ENCODE measurements at places on chromosomes 3 and 15.

GRCh38 chr3:48084929-48085328 lies 68.7 kb upstream of the MAP4 start:
- peaks cover 13% of the 10 kb centered on the region for H3K36me3 ChIP-seq
- no peak overlapping the region for H3K27ac ChIP-seq
- peaks cover 17% of the 10 kb centered on the region for H3K4me1 ChIP-seq
- H3K27me3 ChIP-seq: no peaks in the 10 kb centered on the region

- no peak for DNase-seq
- H3K27me3 ChIP-seq: no peaks in the 10 kb centered on the region
- no peak overlapping the region for H3K27ac ChIP-seq
- H3K4me1 ChIP-seq: peaks cover 29% of the 10 kb centered on the region
- H3K36me3 ChIP-seq: peaks cover 11% of the 10 kb centered on the region
- no peak overlapping the region for H3K4me3 ChIP-seq
Observed at GRCh38 chr15:72785432-72785831, 1.9 kb upstream of the ADPGK start.

DNA sequence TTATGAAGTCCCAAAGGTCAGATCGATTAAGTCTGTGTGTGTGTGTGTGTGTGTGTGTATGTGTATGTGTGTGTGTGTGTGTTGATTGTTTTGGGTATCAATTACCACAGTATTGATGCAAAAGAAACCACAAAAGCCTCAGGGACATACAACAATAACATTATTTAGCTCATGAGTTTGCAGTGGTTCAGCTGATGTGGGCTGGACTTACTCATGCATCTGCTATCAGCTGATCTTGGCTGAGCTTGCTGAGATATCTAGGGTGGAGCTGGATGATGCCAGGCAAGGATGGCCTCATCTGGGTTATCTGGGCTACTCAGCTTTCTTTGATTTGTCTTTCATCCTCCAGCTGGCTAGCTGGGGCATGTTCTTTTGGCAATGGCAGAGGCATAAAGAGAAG lies 82.4 kb upstream of the PRR23C start:
- H3K4me1 ChIP-seq: no peaks in the 10 kb centered on the region
- no peak overlapping the region for H3K27ac ChIP-seq
- DNase-seq: peak; percentile 14

DNA sequence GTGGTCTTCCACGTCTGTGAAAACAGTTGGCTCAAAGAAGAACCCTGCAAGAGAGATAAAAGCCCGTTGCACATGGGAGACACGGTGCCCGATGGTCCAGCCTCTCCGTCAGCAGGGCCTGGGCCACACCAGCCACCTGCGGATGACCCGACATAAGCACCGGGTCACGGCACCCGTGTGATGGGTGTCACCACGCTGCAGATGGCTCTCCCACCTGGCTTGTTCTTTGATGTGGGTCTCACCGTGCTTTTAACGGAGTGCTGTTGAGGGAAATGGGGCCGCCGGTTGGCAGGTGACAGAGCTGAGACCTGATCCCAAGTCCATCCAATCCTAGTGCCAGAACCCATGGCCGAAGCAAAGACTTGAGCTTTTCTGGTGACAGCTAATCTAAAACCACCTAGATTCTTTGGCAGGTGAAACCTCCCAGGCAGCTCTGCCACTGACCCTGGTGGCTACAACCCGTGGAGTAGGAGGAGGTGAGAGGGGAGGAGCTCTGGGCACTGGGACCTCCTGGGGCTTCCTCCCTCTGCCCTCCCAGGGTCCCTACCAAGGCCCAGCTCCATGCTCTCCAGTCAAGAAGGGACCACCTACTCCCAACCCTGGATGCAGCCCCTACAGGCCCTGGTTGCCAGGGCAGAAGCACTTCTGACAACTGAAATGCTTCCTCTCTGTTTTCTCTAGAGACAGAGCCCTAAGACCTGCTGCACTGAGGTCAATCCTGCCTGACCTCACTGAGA lies 23.4 kb upstream of the SLC41A3 start:
- H3K4me3 ChIP-seq: no peak overlapping the region
- no peaks in the 10 kb centered on the region for H3K36me3 ChIP-seq
- no peak overlapping the region for H3K27ac ChIP-seq

GRCh38 chr3:23761440-23761896 lies 44.3 kb upstream of the UBE2E1 start:
- peak; percentile 73 for DNase-seq
- H3K4me1 ChIP-seq: peaks cover 53% of the 10 kb centered on the region
- no peaks in the 10 kb centered on the region for H3K27me3 ChIP-seq
- H3K4me3 ChIP-seq: no peak overlapping the region

DNA sequence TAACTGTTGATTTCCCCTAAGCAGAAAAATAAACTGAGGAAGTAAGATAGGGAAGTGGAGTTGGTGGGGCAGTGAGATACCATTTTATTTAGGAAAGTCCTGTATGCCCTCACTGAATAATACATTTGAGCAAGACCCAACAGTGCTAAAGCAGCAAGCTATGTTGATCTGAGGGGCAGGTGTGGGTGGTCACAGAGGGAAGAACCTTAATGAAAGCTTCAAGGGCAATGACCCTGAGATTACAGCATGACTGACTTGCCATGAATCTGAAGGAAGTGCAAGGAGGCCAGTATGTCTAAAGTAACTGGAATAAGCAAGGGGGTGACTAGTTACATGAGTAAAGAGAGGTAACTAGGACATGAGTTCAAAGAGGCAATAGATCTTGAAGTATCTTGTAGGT lies 159.5 kb downstream of the CD47 start:
- H3K4me3 ChIP-seq: no peak overlapping the region
- no peak overlapping the region for H3K27ac ChIP-seq
- no peak for DNase-seq
- H3K27me3 ChIP-seq: no peaks in the 10 kb centered on the region
- no peaks in the 10 kb centered on the region for H3K36me3 ChIP-seq
- peaks cover 11% of the 10 kb centered on the region for H3K4me1 ChIP-seq

GRCh38 chr3:7508821-7509220 lies 647.9 kb downstream of the GRM7 start:
- H3K4me3 ChIP-seq: no peak overlapping the region
- H3K4me1 ChIP-seq: no peaks in the 10 kb centered on the region
- H3K36me3 ChIP-seq: no peaks in the 10 kb centered on the region
- no peak for DNase-seq

GRCh38 chr15:41873711-41874110 lies 20.1 kb downstream of the SPTBN5 start:
- H3K27me3 ChIP-seq: no peaks in the 10 kb centered on the region
- no peak overlapping the region for H3K27ac ChIP-seq
- H3K4me1 ChIP-seq: no peaks in the 10 kb centered on the region
- DNase-seq: no peak
- H3K4me3 ChIP-seq: no peak overlapping the region

DNA sequence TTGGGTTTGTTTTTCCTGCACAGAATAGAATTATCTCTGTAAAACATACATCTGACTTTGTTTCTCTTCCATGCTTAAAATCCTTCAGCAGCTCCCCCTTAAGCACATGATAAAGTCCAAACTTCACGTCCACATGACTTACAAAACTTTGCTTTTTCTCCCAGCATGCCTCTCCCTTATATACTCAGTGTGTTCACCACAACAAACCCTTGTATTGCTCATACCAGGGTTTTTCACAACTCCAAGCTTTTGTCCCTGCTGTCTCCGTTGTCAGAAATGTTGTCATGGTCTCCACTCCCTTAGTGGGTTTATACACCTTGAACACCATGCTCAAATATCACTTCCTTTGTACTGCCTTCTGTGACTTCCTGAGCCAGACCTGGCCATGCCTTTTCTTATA lies 91.1 kb upstream of the MITF start:
- no peak for DNase-seq
- no peaks in the 10 kb centered on the region for H3K36me3 ChIP-seq

DNA sequence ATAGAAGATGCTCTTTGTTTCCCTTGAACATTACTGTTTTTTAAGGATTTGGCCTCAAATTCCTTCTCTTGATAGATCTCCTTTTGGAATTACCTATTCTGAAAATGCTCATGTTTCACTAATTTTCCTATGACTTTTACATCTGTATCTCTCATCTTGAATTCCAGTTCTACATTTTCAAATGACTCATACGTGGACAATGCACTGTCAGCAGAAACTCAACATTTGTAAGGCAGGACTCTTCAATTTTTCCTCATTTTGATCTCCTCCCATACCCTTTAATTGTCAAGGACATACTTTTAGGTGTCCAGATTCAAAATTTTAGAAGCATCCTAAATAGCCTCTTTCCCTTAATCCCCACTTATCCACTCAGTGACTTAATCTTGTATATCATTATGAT lies 341.0 kb upstream of the RASGRP1 start:
- no peaks in the 10 kb centered on the region for H3K4me1 ChIP-seq
- H3K4me3 ChIP-seq: no peak overlapping the region

DNA sequence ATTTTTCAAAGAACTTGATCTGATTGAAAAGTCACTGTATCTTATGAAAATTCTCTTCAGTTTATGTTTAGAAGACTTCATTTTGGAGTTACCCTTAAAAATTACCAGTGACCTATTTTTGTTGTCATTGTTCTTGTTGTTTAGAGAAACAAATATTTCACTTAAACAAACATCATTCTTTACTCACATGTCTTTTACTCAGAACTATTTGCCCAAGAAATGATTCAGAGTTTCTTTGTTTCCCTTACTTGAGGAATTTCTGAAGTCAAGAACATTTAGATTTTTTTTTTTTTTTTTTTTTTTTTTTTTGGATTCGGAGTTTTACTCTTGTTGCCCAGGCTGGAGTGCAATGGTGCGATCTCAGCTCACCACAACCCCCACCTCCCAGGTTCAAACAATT lies 259.6 kb upstream of the UBE2E1 start:
- no peak overlapping the region for H3K4me3 ChIP-seq
- no peak overlapping the region for H3K27ac ChIP-seq
- H3K27me3 ChIP-seq: no peaks in the 10 kb centered on the region

DNA sequence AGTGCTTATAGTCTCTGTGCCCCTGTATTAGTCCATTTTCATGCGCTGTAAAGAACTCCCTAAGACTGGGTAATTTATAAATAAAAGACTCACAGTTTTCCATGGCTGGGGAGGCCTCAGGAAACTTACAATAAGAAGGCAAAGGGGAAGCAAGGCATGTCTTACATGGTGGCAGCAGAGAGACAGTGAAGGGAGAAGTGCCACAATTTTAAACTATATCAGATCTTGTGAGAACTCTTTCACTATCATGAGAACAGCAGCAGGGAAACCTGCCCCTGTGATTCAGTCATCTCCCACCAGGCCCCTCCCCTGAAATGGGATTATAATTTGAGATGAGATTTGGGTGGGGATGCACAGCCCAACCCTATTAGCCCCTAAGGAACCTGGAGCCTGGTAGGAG lies 243.2 kb downstream of the EDEM1 start:
- peak; percentile 51 for DNase-seq
- H3K4me3 ChIP-seq: no peak overlapping the region
- H3K4me1 ChIP-seq: peaks cover 98% of the 10 kb centered on the region
- no peaks in the 10 kb centered on the region for H3K27me3 ChIP-seq
- H3K27ac ChIP-seq: peak overlapping the region; percentile 99
- H3K36me3 ChIP-seq: no peaks in the 10 kb centered on the region

DNA sequence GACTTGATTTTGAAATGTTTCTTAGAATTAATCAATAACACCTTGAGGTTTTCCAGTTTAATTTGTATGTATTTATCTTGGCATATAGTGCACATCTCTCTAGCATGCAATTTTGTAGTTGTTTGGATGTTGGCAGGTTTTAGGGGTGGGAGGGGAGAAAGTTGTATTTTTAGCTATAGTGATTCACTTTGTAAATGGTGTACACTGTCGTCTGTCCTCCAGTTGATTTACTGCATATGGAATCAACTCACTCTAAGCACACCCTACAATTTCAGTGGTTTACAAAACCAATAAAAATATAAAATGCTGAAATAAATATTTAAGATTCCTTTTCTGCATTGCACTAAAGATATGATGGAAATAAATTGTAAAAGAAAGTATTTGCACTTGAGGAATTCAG lies 199.1 kb downstream of the CDIN1 start:
- H3K4me1 ChIP-seq: no peaks in the 10 kb centered on the region
- DNase-seq: no peak
- H3K4me3 ChIP-seq: no peak overlapping the region
- H3K36me3 ChIP-seq: no peaks in the 10 kb centered on the region

DNA sequence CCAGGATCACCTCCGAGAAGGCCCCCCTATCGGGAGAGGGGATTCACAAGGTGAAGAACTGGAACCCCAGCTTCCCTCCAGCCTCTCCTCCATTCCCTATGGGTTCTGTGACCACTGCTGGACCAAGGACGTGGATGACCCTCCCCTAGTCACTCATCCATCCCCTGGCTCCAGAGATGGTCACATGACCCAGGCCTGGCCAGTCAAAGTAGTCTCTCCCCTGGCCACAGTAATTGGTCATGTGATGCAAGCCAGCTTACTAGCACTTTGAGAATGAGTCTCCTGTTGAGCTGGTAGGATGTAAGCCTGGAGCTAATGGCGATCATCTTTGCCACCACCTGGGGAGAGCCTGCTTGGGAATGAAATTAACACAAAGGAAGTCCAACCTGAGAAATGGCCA lies 3.9 kb downstream of the CAMK1 start:
- no peak for DNase-seq
- peak overlapping the region; percentile 84 for H3K4me3 ChIP-seq
- H3K36me3 ChIP-seq: no peaks in the 10 kb centered on the region
- H3K27ac ChIP-seq: peak overlapping the region; percentile 86
- H3K4me1 ChIP-seq: peaks cover 52% of the 10 kb centered on the region

GRCh38 chr15:31360158-31360561 lies 33.5 kb downstream of the KLF13 start:
- H3K27ac ChIP-seq: peak overlapping the region; percentile 93
- no peaks in the 10 kb centered on the region for H3K27me3 ChIP-seq
- H3K4me1 ChIP-seq: peaks cover 90% of the 10 kb centered on the region
- no peak for DNase-seq
- no peak overlapping the region for H3K4me3 ChIP-seq

GRCh38 chr3:133371181-133371580 lies 28.7 kb upstream of the BFSP2 start:
- H3K27ac ChIP-seq: no peak overlapping the region
- no peak overlapping the region for H3K4me3 ChIP-seq
- no peak for DNase-seq
- H3K36me3 ChIP-seq: no peaks in the 10 kb centered on the region

DNA sequence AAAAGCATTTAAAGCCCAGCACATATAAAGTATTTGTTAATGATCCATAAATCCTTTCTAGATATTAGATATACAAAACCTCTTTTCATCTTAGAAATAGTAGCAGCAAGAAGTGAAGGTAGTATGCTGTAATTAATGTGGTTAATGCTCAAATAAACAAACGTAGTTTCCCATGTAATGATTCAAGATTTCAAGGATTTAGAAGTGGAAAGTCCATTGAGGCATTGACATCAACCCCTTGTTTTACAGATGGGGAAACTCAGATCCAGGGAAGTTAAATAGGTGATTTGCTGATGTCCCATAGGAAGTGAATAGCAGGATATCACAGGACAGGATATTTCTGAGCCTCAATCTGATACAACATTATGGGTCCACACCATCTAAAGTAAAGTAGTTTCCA lies 47.2 kb downstream of the TSC22D2 start:
- peaks cover 19% of the 10 kb centered on the region for H3K36me3 ChIP-seq
- no peaks in the 10 kb centered on the region for H3K27me3 ChIP-seq
- H3K4me1 ChIP-seq: peaks cover 13% of the 10 kb centered on the region
- no peak overlapping the region for H3K27ac ChIP-seq
- H3K4me3 ChIP-seq: no peak overlapping the region

All from Karpas-422 (cell line).